Gastrocnemius medialis (tissue), 4 donors: ENCODE measurements at places on chromosomes 7 and 10. TPM values are rescaled to one million over a fixed set of nuclear protein-coding genes. Genes with fewer than 3 reads are reported as not detected.

DNA sequence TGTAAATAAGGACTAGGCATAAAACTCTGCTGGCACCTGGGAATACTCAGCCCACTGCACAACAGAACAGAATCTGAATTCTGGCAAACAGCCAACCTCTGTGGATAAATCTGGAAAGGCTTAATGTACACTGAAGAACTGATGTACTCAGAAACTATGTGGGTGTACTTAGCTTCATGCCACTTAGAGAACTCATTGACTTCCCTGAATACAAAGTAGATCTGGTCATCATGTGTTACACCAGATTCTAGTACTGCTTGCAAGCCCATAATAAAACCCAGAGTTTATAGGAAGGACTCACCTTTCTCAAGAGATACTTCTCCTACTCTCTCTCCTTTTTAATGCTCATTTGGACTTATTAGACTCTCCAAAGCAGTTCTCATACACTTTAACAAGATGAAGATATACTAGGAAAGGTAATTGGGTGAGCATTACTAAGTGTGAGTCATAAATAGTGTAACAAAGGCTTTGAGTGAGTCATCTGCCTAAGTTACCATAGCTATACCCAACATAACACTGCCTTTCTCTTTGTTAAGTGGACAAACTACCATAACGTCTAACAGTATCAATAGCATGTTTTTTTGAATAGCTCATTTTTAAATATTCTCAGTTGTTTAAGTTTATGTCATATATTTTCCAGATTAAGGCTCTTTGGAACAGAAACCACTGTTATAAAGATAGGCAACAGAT is 309.1 kb downstream of the MDFIC start:
- DNase-seq = no peak

DNA sequence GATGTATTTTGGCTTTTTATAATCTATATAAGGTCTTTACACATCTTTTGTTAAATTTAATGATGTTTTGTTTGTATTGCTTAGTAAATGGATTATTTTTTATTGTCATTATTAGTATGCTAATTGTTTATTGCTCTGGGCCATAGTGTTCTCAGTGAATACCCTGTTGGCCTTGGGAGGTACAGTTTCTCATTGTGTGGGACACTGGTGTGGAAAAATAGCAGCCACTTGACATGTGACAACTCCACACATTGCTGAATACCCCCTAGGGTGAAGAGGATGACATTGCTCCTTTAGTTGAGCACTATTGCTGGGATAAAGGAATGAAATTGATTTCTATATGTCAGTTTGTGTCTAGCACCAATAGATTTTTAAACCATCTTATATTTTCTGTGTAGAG is 130.9 kb downstream of the CCNY start:
- DNase-seq = no peak

GRCh38 chr10:101284101-101284743 is 55.0 kb upstream of the LBX1 start:
- DNase-seq = no peak

DNA sequence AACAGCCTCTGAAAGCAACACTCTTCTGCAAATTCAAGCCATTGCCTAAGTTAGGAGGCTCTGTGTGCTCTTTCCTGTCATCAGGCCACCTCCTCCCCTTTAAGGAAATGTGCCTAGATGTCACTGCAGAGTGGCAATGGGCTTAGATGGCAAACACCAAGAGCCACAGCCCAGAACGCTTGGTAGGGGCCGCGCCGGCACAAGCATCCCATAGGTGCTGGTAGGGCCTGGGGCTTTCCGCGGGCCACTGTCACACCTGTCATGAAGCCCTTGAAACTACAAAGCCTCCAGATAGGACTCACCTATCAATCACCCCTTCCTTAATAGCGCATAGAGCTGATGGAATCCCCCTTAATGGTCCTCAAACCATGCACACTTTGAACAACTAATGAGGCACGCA is 299.9 kb downstream of the GRID1 start:
- no peak for DNase-seq

DNA sequence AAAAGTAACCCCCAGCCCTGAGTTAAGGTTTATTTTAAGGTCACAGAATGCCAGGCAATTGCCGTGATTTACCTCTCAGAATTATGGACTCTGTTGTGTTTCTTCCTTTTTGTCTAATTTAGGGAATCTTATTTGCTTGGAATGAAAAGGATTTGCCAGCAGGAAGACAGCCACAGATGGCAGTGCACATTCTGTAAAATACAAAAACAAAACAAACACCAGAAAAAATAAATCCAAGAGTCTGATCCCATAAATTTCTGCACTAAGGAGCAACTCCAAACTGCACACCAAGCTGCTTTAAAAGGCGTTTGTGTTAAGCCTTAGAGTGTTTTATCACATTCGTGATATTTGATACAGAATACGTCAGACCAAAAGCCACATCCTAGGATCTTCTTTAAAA is 199.0 kb upstream of the C7orf33 start:
- no peak for DNase-seq

- DNase-seq = no peak
Measured at GRCh38 chr10:3057946-3058345, 9.4 kb upstream of the PFKP start.

Gene JAKMIP3
- total RNA-seq = 0.66 TPM

DNA sequence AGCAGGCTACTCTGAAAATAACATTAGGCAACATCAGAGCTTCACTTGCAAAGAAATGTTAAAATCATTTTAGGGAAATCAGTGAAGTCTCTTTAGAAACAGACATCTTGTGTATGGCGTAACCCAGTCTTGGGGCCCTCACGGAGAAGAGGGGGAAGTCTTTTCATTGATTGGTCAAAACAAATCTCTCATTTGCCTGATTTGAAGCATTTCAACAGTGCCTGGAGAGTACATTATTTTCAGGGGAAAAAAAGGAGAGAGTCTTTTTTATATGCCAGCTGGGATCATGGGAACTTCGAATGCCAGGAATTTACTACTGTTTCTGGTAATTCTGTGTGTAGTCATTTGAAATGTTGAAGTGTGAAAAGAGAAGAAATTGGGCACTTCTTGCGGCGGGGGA is 471.4 kb downstream of the PLXDC2 start:
- DNase-seq = no peak
